ENCODE measurements at places on chromosomes 16 and 17.

DNA sequence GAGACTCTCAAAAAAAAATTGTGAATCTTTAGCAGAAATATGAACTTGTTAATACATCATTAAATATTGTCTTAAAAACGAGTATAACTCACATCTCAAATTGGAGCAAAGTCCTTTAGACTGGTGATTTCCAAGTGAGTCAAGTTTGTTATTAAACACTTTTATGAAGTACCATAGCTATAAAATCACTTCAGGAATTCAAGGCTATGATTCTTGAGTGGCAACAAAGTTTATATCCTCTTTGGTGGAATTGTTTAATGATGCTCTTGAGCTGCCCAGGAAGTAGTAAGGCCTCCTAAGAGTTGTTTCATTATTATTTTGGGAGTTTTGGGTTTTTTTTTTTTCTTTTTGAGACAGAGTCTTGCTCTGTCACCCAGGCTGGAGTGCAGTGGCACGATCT, 16.7 kb upstream of the BLMH start:
- no peak for DNase-seq

GRCh38 chr16:65185241-65185778, 63.4 kb upstream of the CDH11 start:
- no peak for DNase-seq

- DNase-seq: no peak
Observed at GRCh38 chr17:44213403-44214229, 5.9 kb downstream of the UBTF start.

- DNase-seq: no peak
Observed at GRCh38 chr17:7186241-7186640, 7.1 kb upstream of the ASGR1 start.

GRCh38 chr16:27111486-27111885, 44.8 kb downstream of the C16orf82 start:
- DNase-seq: no peak

GRCh38 chr16:11507991-11508390, 78.7 kb downstream of the LITAF start:
- DNase-seq: no peak

GRCh38 chr16:31297496-31297895, 37.7 kb downstream of the ITGAM start:
- no peak for DNase-seq

GRCh38 chr17:35695613-35696012, 35.8 kb upstream of the RASL10B start:
- no peak for DNase-seq

GRCh38 chr17:8951206-8951605, 14.3 kb downstream of the PIK3R5 start:
- DNase-seq: no peak

DNA sequence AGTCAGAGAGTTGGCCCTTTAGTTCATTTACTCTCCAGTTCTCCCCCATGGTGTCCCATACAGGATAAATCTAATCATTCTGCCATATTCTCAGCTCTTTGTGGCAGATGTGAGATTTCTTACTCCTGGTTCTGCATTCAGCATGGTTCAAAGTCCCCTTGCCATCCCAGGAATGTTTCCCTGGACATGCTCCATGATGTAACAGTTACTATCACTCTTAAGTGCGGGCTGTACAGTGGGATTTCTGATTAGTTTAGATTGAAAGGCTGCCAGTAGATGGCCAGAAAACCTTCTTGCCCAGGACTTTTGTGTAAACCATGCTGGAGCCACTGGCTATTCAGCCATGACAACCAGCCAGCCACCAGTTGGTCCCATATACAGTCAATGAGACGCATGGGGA, 10.4 kb downstream of the KRT37 start:
- DNase-seq: no peak

- DNase-seq: no peak
Observed at GRCh38 chr17:69117855-69118784, 23.6 kb downstream of the ABCA6 start.

- DNase-seq: peak; percentile 36
Observed at GRCh38 chr16:68265078-68265920, 973 bp downstream of the SLC7A6 start.

DNA sequence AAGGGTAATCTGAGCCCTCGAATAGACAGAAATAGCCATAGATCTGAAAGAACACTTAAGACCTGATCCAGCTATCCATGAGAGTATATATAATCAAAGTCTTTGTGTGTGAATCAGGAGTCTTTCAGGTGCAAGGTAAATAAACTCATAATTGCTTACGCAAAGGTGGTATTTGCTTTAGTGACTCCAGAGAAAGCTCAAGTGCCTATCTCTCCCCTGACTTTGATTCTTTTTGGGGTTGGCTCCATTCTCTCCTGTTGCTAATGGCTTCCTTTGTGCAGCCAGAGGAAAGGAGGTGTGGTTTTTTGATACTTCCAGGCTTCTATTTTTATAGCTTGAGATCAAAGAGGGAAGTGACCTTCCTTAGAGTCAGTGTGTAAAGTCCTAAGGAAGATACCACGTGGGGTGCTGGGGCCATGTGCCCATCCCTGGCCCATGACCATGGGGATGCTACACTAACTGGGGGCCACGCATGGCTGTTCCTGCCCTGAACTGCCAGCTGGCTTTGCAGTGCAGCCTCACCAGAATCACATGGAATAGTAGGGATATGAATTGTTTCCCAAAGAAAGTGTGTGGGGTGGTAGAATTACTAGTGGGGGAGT, 45.8 kb downstream of the TENT4B start:
- no peak for DNase-seq

- no peak for DNase-seq
Observed at GRCh38 chr16:48592839-48593429, 17.0 kb downstream of the N4BP1 start.

- DNase-seq: peak; percentile 22
Observed at GRCh38 chr16:88737298-88738150, 31.2 kb downstream of the CTU2 start.

- no peak for DNase-seq
Observed at GRCh38 chr16:21302454-21302853, 24.4 kb upstream of the CRYM start.

DNA sequence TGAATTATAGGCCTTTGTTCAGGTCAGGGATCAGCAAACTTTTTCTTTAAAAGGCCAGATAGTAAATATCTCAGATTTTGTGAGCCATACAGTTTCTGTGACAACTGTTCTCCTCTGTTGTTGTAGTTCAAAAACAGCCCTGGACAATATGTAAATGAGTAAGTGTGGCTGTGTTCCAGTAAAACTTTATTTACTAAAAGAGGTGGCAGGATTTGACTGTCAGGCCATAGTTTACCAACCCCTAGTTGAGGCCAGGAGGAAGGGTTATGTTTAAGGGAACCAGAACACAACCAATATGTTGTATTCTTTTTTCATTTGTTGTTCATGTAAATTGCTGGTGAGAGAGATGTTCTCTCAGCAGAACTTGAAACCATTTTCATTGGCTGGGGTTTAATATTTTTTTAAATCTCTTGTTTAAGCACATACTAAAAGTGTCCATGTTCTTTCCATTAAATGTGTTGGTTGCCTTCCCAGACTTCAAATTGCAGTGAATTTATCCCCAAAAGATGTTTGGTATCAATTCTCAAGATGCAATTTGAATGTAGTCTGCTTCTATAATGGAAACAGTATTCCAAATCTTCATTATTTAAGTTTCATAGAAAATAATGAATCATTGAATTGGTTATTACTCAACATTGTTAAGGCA, 260.3 kb downstream of the FTO start:
- no peak for DNase-seq

DNA sequence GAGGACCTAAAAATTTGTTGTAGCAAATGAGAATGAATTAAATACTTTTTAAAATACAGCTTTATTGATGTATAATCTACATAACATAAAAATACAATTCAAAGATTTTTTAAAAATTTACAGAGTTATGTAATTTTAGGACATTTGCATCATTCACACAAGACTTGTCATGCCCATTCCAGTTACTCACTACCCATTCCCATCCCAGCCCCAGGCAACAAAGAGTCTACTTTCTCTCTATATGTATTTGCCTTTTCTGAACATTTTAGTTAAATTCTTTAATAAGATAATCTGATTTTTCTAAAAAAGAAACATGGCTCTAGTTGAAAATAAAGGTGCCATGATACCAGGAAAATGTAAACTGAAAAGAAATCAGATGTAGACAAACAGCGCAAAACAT, 354.2 kb downstream of the PMP22 start:
- DNase-seq: no peak

DNA sequence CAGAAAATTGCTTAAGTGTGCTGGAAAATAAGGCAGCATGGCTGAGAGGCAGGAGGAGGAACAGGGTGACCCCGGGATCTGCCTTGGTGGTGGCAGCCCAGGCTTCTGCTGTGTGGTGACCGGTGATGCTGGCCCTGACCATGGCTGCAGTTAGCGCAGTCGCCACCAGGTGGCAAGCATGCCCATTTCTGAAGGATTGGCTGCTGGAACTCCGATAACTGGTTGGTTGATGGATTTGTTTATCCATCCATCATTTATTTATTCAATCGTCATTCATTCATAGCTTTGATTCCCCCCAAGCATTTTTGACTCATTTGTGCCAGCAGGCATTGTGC, 29.1 kb upstream of the ITGA3 start:
- peak; percentile 62 for DNase-seq

DNA sequence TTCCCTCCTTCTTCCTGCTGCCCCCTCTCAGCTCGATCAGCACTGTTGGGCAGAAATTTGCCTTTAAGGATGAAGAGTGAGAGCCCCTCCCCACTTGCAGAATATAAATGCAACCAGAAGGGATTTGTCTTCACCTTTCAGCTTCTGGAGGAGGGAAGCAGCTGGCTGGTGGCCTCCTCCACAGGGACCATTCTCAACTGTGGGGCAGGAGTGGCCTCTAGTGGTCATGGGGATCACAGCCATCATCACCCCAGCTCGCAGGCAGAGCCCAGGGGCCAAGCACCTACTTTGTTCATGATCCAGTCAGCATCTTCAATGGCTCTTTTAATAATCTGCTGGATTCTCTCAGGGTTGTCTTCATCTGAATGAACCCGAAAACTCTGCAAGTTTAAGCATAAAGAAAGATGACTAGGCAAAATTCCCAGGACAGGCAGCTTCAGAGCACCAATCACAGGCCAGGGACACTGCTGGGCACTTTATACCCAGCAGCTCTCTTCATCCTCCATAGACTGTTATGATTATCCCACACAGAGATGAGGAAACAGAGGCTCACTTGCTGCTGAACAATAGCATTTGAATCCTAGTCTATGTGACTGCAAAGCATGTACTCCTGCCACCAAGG, 13.1 kb downstream of the LYRM9 start:
- DNase-seq: peak; percentile 15

DNA sequence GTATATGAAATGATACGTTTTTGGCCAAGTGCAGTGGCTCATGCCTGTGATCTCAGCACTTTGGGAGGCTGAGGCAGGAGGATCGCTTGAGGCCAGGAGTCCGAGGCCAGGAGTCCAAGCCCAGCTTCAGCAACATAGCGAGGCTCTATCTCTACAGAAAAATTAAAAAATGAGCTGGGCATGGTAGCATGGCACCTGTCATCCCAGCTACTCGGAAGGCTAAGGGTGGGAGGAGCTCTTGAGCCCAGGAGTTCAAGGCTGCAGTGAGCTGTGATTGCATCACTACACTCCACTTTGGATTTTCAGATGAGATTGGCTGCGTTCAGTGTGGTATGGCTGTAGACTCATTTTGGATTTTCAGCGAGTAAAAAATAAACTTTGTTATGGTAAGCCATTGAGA, 112.4 kb downstream of the DNAH3 start:
- no peak for DNase-seq

DNA sequence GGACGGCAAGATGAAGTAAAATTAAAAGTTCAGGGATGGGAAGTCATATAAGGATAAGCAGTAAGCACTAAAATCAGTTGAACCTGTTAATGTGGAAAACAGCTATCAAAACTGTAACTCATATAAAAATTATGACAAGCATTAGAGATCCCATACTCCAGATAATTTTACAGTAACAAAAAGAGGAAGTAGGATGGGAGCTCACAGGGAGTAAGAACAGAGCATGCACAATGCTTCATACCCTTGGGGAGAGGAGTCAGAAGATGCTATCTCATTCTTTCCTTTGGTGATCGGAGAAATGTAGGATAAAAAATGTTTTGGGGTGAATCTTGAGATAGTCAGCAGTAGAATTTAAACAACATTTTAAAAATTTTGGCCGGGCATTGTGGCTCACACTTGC, 164.7 kb upstream of the CACNG5 start:
- DNase-seq: no peak

DNA sequence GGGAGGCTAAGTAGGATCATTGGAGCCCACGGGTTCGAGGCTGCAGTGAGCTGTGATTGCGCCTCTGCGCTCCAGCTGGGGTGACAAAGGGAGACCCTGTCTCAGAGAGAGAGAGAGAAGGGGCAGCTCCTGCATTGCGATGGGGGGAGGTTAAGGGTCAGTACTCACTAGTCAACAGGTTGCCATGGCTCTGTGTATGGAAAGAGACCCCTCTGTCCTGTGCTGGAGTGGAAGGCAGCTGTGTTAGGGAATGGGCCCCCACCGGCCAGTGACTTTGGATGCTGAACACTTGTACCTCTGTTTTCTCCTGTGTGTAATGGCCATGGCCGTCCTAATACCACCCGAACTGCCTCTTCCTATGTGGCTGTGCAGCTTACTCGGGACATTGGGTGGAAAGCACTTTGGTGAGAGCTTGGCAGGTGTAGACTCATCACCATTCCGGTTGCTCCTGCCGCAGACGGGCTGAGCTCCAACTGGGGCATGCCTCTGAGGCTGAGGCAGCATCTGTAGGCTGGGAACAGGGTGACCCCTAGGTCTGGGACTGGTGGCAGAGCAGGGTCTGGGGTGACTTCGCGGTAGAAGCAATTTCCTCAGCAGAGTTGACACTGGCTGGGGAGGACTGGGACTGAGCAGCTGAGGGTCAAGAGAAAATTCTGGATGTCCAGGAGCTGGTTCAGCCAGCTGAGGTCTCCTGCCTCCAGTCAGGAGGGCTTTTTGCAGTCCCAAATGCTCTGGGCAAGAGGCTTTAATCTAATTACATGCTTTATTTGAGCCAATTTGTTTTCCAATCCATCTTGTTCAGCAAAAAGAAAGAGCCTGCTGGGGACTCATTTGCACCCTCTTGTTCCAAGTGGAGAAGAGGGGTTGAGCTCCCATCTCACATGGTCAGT, 184.5 kb downstream of the NTN1 start:
- DNase-seq: no peak

- DNase-seq: no peak
Observed at GRCh38 chr17:38715216-38715943, 10.3 kb downstream of the MLLT6 start.

DNA sequence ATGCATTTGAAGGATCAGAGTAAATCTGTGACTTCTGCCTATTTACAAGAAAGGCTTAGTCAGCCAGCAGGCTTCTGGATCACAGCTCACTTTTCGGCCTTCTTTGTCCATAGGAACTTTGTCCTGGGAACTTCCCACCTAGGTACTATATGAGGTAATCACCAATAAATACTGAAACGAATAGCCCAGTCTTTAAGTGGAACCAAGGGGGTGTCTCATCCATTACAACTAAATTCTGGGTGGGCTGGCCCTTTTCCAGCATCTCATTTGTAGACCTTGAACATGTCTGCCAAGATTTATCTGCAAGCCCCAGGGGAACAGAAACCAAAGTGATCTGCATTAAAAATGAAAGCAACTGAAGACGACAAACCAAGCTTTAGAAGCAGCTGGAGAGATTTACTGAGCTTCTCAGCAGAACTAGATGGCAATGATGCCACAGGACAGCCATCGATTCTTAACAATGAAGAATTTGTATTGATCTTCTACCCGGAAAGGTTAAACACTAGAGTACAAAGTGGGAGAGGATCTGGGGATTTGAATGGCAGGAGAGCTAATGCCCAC, 55.5 kb downstream of the SNX11 start:
- DNase-seq: no peak
